IPS DF 6.9 (cell line): ENCODE measurements at places on chromosomes 4 and X.

DNA sequence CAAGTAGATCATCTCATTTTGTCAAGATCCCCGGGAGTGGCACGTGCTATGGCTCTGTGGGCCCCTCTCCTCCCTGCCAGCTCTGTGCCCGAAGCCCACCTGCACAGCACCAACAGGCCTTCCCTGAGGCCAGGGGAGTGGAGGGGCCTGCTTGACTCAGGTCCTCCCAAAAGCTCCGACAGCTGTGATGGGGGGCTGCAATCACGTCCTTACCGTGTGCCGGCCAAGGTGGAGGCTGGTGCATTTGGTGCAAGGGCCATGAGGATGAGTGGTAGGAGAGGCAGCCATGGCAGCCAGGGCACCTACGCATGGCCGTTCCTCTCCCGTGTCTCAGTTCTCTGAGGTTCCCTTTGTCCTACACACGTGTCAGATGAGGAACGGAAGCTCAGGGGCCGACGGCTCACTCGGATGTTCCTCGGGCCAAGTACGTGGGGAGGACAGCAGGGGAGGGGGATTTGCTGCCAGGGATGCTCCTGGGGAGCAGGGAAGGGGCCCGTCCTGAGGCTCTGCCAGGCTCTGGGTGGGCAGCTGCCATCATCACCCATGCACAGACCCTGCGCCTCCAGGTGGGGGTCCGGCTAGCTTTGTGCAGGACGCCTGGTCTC is 95.8 kb downstream of the HMX1 start:
- no peak for DNase-seq

GRCh38 chr4:4808086-4808485 is 51.4 kb upstream of the MSX1 start:
- DNase-seq, result no peak

GRCh38 chrX:134684956-134685355 is 26.7 kb upstream of the PLAC1 start:
- DNase-seq, result no peak

DNA sequence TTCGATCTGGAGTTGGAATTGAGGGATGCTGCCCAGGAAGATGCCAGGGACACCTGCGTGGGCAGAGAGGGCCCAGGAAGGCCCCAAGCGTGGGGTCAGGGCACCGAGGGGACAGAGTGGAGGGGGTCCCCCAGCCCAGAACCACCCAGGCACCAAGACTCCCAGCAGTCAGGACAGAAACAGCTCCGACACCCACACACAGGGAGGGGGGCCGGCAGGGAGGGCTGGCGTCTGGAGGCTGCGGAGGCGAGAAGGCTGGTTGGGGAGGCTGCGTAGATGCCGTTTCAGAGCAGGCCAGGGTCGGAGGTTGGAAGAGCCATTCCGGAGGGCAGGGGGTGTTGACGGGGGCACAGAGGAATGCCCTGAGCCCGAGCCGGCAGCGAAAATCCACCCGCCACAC is 23.6 kb downstream of the ATP5ME start:
- no peak for DNase-seq

DNA sequence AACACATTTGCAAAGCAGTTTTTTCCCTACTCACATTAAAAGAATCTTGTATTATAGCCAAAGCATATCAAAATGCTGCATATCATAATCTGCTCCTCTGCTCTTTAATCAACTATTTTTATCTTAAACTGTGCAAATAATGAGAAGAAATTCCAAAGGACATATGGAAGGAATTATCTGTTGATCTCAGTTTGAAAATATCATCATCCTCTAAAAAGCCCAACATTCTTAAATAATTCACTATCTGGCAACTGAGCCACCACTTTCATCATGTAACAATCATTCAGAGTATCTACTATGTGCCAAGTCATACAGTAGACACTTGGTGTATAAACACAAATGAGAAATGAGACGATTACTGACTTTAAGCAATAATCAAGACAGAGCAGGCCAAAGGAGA is 63.0 kb downstream of the PRSS12 start:
- no peak for DNase-seq

DNA sequence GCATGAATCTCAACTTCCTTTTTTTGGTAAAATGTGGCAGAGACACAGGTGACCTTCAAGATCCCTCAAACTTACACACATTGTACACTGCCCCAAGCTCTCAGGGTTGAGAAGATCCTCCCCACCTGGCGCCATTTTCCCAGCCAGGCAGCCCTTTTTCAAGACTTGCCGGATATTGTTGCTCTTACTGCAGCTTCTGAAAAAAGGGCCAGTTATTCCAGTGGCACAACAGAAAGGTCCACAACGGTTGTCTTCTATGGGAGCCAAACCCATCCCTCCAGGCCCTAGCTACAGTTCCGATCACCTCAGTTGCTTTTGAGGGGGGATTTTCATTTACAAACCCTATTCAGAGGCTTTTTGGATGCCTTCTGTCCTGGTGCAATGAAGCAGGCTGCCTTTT is 101.1 kb downstream of the CHIC2 start:
- DNase-seq, result no peak

DNA sequence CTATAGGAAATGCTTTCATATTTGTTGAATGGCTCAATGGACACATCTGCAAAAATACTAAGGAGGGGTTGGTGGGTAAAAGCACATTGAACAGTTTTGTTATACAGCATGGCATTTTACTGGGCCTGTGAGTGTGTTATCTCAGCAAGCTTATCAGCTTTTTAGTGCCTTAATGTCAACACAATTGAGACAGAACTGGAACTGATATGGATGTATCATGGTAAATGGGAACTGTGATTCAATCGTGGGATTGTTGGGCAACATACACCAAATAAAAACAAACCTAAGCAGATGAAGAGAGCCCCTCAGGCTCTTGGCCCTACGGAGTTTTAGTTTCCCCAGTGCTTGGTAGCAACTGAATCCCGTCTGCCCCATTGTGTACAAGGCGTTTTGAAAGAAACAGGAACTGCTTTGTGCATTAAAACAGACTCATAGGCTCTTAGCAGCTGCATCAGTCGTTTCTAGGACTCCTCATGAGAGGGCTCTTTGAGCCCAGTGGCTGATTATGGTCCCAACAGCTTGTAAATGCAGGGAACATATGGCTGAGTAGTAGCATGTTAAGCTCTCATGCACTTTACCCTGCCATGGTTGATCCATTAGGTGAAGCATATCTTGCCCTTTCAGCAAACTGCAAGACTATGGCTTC is 7.3 kb downstream of the GPR119 start:
- DNase-seq, result no peak

DNA sequence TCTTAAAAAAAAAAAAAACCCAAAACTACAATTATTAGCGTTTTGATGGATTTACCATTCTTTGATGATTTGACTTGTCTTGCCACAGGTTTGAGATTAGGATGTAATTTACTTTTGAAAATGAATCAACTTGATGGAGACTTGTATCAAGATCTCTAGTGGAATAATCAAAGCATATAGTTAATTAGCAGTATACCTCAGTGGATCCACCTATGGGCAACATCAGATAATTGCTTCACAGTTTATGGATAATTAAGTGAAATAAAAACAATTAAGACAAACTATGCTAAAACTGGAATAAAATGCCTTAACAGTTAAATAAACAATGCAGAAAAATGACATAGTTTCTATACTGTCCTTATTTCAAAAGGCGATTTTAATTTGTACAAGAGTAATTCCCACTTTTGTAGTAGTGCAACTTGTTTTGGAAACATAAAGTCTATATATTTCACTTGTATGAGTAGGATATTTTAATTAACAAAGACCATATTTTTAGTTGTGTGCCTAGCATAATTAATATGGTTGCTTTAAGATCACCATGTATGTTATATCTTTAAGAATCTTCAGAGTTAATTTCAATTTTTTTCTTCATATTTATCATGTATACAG is 4.2 kb downstream of the CPEB2 start:
- DNase-seq, result no peak

GRCh38 chrX:10016519-10017132 is 49.5 kb downstream of the CLDN34 start:
- DNase-seq, result no peak

GRCh38 chr4:7124689-7125442 is 57.0 kb upstream of the GRPEL1 start:
- no peak for DNase-seq

GRCh38 chr4:98689507-98690174 is 31.2 kb upstream of the TSPAN5 start:
- no peak for DNase-seq

DNA sequence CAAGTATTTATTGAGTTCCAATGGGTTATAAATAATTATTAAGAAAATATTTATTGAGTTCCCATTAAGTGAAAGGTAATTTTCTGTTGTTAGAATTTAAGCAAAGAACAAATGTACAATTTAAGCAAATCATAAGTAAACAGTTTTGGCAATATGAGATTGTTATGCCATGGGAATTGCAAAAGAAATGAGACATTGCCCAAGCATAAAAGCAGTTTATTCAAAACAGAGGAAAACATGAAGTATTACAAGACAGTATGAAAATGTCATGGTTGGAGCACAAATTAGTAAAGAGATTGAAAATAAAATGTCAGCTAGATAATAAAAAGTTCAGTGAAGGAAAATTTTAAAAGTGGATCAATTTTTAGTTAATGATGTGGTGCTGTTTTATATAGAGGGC is 706.1 kb upstream of the EPHA5 start:
- no peak for DNase-seq

DNA sequence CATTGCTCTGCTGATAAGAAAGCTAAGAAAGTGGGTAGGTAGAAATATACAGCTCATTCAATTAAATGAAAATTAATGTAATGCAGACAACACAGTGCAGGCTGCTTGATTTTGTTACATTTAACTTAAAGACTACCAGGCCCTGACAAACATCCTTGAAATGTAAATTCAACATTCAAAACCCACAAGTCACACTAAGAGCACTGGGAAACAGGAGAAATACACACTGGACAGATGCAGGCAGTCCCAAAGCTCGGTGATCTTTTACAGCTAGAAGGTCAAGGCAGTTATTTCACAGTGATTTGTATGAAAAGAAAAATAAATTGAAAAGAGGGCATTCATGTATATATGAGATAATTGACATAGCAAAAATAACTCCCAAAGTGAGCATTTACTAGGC is 94.3 kb upstream of the PLAC1 start:
- DNase-seq, result no peak

DNA sequence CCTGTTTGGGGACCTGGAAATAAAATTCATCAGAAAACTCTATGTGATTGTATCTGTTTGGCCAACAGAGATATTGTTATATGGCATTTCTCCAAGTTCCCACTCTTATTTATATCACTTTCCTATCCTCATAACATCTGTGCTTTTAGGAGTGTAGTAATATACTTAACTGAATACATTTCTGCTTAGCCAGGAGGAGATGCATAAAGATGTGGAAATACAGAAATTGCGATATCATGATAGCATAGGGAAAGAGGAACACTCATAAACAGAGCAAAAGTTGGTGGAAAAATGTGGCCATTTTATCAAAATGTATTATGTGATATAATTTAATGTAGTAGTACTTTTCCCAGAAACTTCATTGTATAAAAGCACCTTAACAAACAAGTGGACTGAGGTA is 46.1 kb upstream of the TSPAN7 start:
- no peak for DNase-seq

- DNase-seq, result no peak
These were observed 9.4 kb downstream of the INTU start for GRCh38 chr4:127642169-127642568.

DNA sequence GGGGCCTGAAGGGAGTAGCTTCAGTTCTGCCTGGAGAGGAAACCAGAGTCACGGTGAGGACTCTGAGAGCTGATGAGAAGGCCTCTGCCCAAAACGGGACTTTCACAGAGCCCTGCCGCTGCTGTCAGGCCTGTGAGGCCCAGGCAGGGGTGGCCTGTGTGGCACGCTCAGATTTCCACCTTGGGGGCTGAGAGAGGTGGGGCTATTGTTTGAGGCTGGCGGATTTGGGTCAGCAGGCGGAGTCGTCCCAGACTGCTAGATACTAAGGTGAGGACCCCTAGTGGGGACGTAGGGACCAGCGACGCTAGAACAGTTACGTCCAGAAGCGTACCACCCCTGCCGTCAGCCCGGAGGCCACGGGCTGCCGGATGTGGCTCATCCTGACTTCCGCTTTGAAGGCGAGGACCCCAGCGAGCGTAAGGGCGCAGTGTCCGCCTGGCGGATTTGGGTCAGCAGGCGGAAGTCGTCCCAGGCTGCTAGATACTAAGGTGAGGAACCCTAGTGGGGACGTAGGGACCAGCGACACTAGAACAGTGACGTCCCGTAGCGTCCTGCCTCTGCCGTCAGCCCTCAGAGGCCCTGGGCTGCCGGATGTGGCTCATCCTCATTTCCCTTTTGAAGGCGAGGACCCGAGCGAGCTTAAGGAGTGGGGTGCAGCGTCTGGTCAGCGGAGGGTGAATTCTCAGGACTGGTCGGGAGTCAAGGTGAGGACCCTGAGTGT is at the start of gene MAGEB1:
Gene MAGEB1, plus strand, starts transcription at position 378 of the 721 bp plus-strand sequence. CDS start 3,348 bp downstream, outside the sequence.
- peak; percentile 35 for DNase-seq

GRCh38 chr4:163693211-163693610 is 198.7 kb downstream of the TMA16 start:
- no peak for DNase-seq

DNA sequence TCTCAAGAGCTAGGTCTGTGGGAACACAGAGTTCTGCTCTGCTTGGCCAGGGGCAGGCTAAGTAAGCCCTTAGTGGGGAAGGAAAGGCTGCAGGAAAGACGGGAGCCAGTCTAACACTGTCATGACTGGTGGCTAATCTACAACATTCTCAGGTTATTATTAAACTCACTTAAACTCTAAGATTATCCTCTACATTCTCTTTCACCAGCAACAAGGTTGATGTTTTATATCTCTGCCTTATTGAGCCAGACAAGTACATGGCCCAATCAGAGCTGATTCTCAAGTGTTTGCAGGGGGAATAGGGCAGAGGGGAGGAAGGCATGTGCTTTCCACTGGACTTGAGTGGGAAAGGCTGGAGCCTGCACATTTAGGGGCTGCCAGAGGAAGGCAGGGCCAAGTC is 50.9 kb upstream of the FAM241A start:
- no peak for DNase-seq

DNA sequence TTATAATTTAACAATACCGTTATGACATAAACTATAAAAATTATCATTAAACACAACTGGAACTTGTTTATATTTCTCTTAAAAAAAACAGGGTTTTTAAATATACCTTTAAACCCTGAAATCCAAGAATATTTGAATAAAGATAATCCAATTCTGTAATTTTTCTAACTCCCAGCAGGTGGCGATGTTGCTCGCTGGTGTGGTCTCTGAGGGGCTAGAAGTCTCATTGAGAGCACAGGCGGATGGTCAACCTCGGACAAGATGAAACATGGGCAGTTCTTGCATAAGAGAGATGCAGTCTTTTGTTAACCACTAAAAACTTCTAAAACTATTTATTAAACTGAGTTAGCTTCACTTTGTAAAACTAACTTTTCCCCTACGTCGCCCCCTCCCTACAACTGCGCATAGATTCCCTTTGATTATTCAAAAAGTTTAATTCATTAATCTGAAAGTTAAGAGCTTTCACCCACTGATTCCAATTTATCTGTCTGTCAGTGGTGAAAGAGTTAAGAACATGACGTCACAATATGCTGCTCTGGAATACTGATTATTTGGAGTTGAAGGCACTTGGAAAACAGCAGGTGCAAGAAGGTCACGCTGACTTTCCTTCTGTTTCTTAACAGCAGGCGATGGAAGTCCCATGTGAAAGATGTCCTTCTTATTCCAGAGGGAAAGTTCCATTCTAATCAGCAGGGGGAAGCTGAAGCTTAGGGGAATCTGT is 29.5 kb downstream of the DMP1 start:
- DNase-seq, result peak; percentile 60

GRCh38 chr4:39446842-39447573 is 11.7 kb downstream of the RPL9 start:
- DNase-seq, result no peak

- DNase-seq, result no peak
These were observed 1952.2 kb downstream of the PCDH7 start for GRCh38 chr4:32672359-32672758.

GRCh38 chrX:40154853-40155588 is 57.3 kb upstream of the BCOR start:
- no peak for DNase-seq
